ENCODE measurements at places on chromosomes 13 and 19. TPM values are rescaled to one million over a fixed set of nuclear protein-coding genes. Genes with fewer than 3 reads are reported as not detected.

The RDH8 gene
- not detected for total RNA-seq

The KIR3DL1 gene
- not detected for total RNA-seq

The KCNRG gene
- 7.7 TPM for total RNA-seq

The PRR12 gene
- 2.1 TPM for total RNA-seq

The LGALS7B gene
- not detected for total RNA-seq

The RPL36 gene
- 864 TPM for total RNA-seq

The PABPC3 gene
- total RNA-seq, result 0.17 TPM

The CYP4F12 gene
- not detected for total RNA-seq

The VAV1 gene
- total RNA-seq, result not detected

The URAD gene
- total RNA-seq, result not detected

The HSH2D gene
- total RNA-seq, result not detected

The LRP3 gene
- 28.2 TPM for total RNA-seq

The ADM5 gene
- total RNA-seq, result 0.26 TPM

The AP2A1 gene
- total RNA-seq, result 53.4 TPM

The POLR1D gene
- total RNA-seq, result 84.6 TPM

The TTC9B gene
- not detected for total RNA-seq

All from fibroblast of lung (primary cell).